ENCODE measurements at places on chromosomes 2 and 18. TPM values are rescaled to one million over a fixed set of nuclear protein-coding genes. Genes with fewer than 3 reads are reported as not detected.

The IL1A gene
- 230 TPM for total RNA-seq

The MLPH gene
- 9.9 TPM for total RNA-seq

The MPP4 gene
- total RNA-seq: not detected

The KIF1A gene
- not detected for total RNA-seq

The CGREF1 gene
- total RNA-seq: not detected

The ASXL3 gene
- total RNA-seq: 0.72 TPM

The MYO5B gene
- total RNA-seq: 62.7 TPM

Measured in tracheal epithelial cell (primary cell).